Transverse colon (tissue), 4 donors: ENCODE measurements at places on chromosomes 5 and 9.

GRCh38 chr5:65828022-65828896 is 98.1 kb upstream of the ERBIN start:
- no peak overlapping the region for H3K27ac ChIP-seq
- DNase-seq = no peak
- H3K4me3 ChIP-seq = no peak overlapping the region
- no peaks in the 10 kb centered on the region for H3K36me3 ChIP-seq

DNA sequence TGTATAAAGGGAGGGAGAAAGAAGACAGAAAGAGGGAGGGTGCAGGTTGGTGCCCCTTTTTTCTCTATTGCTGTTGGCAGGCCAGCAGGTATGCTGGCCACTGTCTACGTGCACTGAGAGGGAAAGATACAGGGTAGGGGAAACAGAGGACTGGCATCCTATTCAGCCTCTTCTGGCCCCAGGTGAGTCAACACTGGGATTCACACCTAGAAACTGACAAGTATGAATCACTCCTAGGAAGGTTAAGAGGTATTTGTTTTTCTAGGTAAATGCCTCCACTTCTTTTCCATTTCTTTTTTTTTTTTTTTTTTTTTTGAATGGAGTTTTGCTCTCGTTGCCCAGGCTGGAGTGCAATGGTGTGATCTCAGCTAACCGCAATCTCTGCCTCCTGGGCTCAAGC is 2.8 kb upstream of the UBAP1 start:
- no peaks in the 10 kb centered on the region for H3K27me3 ChIP-seq
- no peak for DNase-seq
- peaks cover 16% of the 10 kb centered on the region for H3K4me1 ChIP-seq
- no peak overlapping the region for H3K27ac ChIP-seq

DNA sequence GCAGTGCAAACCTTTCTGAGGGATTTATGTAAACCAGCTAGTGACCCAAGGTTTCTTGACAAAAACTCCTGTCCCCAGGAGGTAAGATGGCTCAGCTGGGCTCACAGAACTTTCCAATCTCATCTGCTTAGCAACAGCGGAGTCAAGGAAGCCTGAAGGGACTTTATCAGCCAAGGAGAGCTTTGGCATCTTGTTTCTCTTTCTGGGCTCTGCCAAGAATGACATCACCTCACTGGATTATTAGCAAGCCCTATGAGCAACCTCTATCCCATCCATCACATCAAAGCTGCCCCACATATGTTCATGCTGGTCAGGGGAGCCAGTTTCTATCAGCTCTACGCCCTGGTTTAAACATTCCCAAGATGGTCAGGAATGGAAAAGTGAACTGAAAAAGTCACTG is 461.3 kb downstream of the ENC1 start:
- H3K4me1 ChIP-seq = no peaks in the 10 kb centered on the region
- H3K27ac ChIP-seq = no peak overlapping the region

- H3K4me1 ChIP-seq = peaks cover 2% of the 10 kb centered on the region
- no peak for DNase-seq
- no peak overlapping the region for H3K27ac ChIP-seq
- no peaks in the 10 kb centered on the region for H3K36me3 ChIP-seq
- no peaks in the 10 kb centered on the region for H3K27me3 ChIP-seq
These were observed 54.8 kb downstream of the ERCC6L2 start for GRCh38 chr9:95930277-95930676.

DNA sequence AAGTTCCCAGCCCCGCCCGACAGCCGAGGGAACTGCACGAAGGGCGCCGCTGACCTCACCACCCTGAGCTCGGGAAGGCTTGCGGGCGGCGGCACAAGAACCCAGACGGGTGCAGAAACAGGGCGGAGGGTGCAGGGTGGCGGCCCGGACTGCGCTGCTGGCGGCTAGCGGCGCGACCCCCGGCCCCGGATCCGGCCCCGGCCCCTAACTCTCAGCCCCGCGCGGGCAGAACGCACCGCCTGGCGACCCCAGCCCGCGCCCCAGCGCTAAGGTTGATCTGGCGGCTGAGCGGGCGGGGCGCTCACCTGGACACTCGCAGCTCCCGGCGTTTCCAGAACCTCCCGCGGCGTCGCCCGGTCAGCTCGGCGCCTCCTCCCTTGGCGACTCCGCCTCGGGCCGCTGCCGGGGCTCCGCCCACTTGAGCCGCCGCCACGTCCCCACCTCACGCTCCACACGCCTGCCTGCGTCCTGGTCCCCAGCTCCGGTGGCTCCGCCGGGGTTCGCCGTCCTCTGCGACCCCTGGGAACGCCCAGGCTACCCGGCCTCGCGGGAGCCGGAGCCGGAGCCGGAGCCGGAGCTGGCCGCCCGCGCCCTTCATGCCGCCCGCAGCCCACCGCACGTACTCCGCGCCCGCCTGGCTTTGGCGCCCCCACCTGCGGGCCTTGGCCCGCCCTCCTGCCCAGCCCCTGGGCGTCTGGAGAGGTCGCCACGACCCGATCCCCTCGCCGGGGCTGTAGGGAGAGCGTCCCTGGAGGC is at the start of gene P4HA2:
Gene P4HA2 (minus strand): TSS at position 369 of the 756 bp plus-strand sequence. CDS start 9,227 bp downstream, outside the sequence.
- H3K36me3 ChIP-seq = no peaks in the 10 kb centered on the region
- no peaks in the 10 kb centered on the region for H3K27me3 ChIP-seq
- peak; percentile 91 for DNase-seq
- H3K27ac ChIP-seq = peak within 1 kb of the TSS; percentile 93
- peak within 1 kb of the TSS; percentile 76 for H3K4me3 ChIP-seq

DNA sequence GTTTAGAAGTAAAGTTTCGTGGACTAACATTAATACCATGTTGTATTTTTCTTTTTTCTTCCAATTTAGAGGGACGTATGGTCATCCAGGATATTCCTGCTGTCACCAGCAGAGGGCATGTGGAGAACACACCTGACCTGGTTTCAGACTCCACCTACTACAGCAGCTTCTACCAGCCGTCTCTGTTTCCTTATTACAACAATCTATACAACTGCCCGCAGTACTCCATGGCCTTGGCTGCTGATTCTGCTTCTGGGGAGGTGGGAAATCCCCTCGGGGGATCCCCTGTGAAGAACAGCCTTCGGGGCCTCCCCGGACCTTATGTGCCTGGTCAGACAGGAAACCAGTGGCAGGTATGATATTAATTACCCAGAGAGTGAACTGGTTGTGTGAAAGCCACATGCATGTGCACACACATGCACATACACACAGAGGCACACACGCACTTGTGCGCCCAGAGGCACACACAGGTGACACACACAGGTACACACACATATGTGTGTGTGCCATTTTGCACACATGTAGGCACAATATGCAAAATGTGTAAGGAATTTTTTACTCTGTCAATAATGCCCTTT is 52.4 kb downstream of the DMRT1 start:
- peaks cover 18% of the 10 kb centered on the region for H3K27me3 ChIP-seq
- H3K27ac ChIP-seq = no peak overlapping the region

GRCh38 chr5:179294891-179295777 is 50.1 kb downstream of the ADAMTS2 start:
- H3K27me3 ChIP-seq = no peaks in the 10 kb centered on the region
- no peak overlapping the region for H3K4me3 ChIP-seq
- H3K27ac ChIP-seq = peak overlapping the region; percentile 46
- H3K36me3 ChIP-seq = no peaks in the 10 kb centered on the region
- H3K4me1 ChIP-seq = no peaks in the 10 kb centered on the region
- DNase-seq = no peak

GRCh38 chr9:21611891-21612290 is 129.8 kb upstream of the IFNE start:
- no peaks in the 10 kb centered on the region for H3K36me3 ChIP-seq
- no peak for DNase-seq
- H3K4me3 ChIP-seq = no peak overlapping the region
- no peak overlapping the region for H3K27ac ChIP-seq

DNA sequence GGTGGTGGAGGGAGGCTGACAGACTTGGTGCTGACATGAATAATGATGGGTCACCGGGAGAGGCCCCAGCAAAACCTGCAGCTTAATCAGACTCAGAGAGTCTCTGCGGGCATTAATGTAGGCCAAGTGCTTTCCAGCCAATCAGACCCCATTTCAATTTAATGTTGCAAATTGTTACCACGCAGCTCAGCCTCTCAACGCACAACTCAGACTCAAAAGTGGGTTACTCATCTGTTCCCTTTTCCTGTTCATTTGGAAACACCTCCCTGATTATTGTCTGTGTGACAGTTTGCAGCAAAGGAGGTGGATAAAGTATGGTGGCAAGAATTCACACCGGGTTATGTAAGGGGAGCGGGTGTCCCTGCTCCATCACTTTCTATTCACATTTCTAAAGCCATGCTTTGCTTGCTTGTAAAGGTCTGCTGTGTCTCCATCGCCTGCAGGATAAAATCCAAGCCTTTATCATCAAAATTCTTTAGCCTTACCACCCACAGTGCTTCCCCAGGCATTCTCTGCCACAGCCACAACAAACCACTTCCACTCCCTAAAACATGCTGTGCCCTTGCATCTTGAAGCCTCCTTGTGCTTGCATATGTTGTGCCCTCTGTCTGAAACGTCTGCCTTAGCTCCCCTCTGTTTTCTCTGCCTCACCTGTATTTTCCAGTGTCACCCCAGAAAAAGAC is 156.5 kb downstream of the ASTN2 start:
- no peaks in the 10 kb centered on the region for H3K36me3 ChIP-seq
- no peaks in the 10 kb centered on the region for H3K4me1 ChIP-seq
- no peaks in the 10 kb centered on the region for H3K27me3 ChIP-seq
- DNase-seq = no peak
- H3K27ac ChIP-seq = no peak overlapping the region

DNA sequence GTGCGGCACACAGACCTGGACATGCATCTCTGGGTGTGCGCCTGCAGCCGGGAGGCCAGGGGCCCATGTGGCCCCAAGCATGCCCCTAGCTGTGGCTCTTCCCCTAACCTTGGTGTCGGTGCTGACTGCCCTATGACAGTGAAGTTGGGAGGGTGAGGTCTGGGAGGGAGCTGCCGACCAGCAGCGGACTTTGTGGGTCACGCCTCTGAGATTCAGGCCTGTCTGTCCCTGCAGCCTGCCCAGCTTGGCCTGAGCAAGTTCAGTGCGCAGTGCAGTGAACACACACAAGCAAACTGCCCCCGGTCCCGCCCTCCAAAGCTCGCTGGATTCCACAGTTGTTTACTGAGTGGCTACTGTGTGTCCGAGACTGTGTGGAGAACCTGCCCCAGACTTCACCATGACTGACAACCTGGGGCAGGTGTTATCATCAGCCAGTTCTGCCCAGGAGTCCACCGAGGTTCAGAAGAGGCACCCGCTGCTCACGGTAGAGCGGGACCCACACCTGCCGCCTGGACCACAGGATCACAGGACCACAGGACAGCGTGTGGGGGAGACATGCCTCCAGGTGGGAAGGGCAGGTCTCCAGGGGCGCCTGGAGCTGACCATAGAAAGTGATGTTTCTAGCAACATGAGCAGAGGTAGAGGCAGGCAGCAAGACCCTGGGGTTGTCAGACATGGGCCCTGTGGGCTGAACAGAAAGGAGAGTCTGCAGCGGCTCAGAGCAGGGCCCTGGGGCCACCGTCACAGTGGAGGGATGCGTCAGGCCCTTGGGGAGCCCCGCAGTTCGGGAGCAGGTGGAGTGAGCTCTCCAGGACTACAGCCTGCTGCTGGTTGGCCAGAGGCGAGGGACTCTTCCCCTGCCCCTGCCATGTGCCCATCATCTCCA is 105.1 kb downstream of the PHF2 start:
- DNase-seq = peak; percentile 7
- no peaks in the 10 kb centered on the region for H3K36me3 ChIP-seq
- H3K4me3 ChIP-seq = no peak overlapping the region

- H3K27ac ChIP-seq = no peak overlapping the region
- H3K27me3 ChIP-seq = no peaks in the 10 kb centered on the region
- H3K4me1 ChIP-seq = peaks cover 14% of the 10 kb centered on the region
- no peaks in the 10 kb centered on the region for H3K36me3 ChIP-seq
- DNase-seq = no peak
These were observed 133.2 kb upstream of the DMAC1 start for GRCh38 chr9:7932767-7933166.

- H3K27me3 ChIP-seq = peaks cover 11% of the 10 kb centered on the region
- no peaks in the 10 kb centered on the region for H3K4me1 ChIP-seq
- DNase-seq = no peak
- H3K36me3 ChIP-seq = no peaks in the 10 kb centered on the region
These were observed 14.0 kb upstream of the HRCT1 start for GRCh38 chr9:35892051-35892450.

- no peaks in the 10 kb centered on the region for H3K4me1 ChIP-seq
- no peaks in the 10 kb centered on the region for H3K36me3 ChIP-seq
- DNase-seq = no peak
- H3K27me3 ChIP-seq = no peaks in the 10 kb centered on the region
These were observed 68.9 kb downstream of the COL27A1 start for GRCh38 chr9:114224247-114224610.

DNA sequence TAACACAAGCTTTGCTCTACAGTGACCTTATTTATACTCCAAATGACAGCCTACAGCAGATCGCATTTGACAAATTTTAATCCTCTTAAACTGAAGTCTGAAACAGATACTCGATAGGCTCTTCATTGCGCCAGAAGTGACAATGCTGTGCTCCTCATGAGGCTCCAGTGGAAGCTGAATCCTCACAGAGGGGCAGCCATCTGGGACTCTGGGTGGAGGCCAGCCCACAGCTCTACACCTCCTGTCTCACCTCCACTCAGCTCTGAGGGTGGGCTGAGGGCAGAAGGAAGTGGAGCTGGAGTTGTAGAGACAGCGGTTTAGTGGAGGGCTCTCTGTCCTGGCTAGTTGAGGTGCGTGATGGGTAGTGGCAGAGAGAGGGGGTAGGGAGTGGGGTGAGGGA is 283.3 kb upstream of the ANKRD55 start:
- DNase-seq = no peak
- H3K4me1 ChIP-seq = peaks cover 5% of the 10 kb centered on the region
- H3K27ac ChIP-seq = no peak overlapping the region
- H3K27me3 ChIP-seq = no peaks in the 10 kb centered on the region
- H3K36me3 ChIP-seq = no peaks in the 10 kb centered on the region
- no peak overlapping the region for H3K4me3 ChIP-seq

GRCh38 chr5:78738693-78739300 is 90.2 kb upstream of the LHFPL2 start:
- no peak overlapping the region for H3K4me3 ChIP-seq
- no peaks in the 10 kb centered on the region for H3K36me3 ChIP-seq
- no peaks in the 10 kb centered on the region for H3K27me3 ChIP-seq
- H3K4me1 ChIP-seq = no peaks in the 10 kb centered on the region
- DNase-seq = peak; percentile 40

DNA sequence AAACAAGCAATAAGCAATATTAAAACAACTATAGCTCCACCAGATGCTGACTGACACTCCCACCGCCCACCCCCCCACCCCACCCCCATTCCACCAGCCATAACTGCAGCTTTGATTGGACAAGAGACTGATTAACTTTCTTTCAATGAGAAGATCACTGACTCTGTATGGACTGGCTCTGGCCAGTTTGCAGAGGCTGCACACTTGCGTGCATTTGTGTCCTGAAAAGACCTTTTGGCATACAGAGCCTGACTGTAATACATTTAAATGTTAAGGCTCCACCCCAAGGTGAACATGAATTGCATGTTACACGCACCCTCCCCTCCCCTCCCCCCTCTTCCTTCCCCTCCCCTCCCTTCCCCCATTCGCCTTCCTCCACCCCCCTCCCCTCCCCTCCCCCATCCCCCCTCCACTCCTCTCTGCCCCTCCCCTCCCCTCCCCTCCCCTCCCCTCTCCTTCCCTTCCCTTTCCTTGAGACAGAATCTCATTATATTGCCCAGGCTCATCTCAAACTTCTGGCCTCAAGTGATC is 31.1 kb downstream of the FGD3 start:
- no peak overlapping the region for H3K27ac ChIP-seq
- no peak for DNase-seq
- no peaks in the 10 kb centered on the region for H3K36me3 ChIP-seq
- H3K27me3 ChIP-seq = no peaks in the 10 kb centered on the region
- no peak overlapping the region for H3K4me3 ChIP-seq

- no peak overlapping the region for H3K27ac ChIP-seq
- H3K36me3 ChIP-seq = no peaks in the 10 kb centered on the region
- H3K4me3 ChIP-seq = no peak overlapping the region
- peaks cover 26% of the 10 kb centered on the region for H3K4me1 ChIP-seq
- no peak for DNase-seq
- H3K27me3 ChIP-seq = no peaks in the 10 kb centered on the region
These were observed 39.9 kb downstream of the NEURL1B start for GRCh38 chr5:172680921-172681320.
